Aorta (tissue), 5 donors: ENCODE measurements at places on chromosomes 6 and 20. TPM values are rescaled to one million over a fixed set of nuclear protein-coding genes. Genes with fewer than 3 reads are reported as not detected.

DNA sequence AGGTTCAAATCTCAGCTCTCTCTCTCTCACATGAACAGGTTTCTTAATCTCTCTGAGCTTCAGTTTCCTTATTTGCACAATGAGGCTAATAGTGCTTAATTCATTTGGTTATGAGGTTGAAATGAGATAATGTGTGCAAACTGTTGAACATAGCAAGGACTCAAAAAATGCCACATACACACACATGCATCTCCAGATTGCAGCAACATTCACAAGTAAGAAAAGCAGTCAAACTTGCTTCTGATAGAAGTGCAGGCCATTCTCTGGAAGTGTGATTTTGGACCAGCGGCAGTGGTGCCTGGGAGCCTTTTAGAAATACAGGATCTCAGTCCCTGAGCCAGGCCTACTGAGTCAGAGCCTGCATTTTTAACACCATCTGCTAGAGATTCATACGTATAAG, 25.7 kb downstream of the GSTA4 start:
- no peak for DNase-seq

- DNase-seq = no peak
These were observed 93.2 kb upstream of the JARID2 start for GRCh38 chr6:15152700-15153099.

DNA sequence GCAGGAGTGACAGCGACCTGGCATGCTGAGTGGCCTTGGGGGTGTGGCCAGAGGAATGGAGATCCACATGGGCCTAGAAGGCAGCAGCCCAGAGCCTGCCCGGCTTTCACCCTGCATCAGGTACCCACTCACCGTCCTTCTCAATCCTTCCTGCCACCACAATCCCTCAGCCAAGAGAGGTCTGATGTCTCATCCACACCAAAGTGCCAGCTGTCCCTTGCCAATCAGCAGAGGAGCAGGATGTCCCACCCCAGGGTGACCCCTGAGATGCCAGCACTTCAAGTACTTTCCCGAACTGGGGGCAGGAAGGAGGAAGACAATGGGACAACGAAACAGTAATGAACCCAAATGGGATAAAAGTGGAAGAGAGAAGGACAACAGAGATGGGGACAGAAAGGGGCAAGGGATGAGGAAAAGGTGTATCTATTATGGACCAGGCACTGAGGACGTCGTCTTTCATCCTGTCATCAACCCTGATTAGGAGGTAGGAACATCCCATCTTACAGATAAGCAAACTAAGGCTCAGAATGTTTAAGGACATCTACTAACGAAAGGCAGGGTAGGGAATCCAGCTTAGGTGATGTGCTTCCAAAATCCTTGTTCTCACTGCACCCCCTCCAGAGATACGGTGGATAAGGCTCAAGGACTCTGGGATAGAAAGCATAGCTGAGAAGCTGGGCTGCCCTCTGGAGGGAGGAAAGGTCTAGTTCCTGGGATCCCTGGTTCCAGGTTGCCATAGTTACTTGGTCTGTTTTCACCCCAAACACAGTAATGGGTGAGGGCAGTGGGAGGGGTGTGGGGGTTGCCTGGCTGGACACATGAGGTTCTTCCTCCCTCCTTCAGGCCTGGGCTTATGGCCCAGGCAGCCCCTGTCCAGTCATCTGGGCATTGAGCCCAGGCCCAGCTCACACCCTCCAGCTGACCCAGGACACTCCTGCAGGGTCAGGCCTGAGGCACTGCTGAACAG, 4.5 kb upstream of the TNXB start:
- peak; percentile 95 for DNase-seq

DNA sequence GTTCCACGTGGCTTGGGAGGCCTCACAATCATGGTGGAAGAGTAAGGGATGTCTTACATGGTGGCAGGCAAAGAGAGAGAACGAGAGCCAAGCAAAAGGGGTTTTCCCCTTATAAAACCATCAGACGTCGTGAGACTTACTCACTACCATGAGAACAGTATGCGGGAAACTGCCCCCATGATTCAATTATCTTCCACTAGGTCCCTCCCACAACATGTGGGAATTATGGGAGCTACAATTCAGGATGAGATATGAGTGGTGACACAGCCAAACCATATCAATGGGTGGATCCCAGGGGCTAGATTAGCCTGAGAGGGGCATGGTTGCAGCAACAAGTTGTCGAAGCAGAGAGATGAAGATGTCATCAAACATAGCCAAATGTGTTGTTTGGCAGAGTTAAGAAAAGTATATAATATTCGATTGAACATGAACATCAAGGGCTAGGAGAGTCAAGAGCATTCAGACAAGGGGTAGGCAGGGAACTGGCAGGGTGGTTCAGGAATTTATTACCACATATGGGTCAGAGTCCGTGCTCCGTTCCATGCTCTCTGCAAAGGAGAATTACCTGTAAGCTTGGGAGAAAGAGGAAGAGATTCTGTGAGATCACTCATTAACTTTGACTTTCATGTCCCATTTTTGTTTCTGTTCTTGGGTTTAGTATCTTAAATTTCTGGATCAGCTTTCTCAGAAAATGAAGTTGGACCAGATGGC, 98.8 kb downstream of the CCDC170 start:
- no peak for DNase-seq

DNA sequence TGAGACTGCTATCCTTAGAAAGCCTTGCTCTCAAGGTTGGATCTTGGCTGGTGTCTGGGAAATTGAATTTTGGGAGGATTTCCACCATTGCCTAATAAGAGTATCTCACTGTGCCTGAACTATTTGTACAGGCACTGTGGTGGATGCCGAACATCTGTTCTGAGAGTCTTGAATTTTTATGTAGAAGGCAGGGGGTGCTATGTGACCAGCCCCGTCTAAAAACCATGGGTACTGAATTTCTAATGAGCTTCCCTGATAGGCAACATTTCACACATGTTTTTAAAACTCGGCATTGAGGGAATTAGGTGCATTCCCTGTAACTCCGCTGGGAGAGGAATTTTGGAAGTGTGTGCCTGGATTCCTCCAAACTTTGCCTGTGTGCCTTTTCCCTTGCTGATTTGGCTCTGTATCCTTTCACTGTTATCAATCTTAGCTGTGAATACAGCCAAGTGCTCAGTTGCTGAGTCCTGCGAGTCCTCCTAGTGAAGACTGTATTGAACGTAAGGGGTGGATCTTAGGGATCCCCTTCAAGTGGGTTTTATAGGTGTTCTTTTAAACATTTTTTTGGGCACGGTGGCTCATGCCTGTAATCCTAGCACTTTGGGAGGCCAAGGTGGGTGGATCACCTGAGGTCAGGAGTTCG, 27.6 kb upstream of the SCAF8 start:
- DNase-seq = no peak

DNA sequence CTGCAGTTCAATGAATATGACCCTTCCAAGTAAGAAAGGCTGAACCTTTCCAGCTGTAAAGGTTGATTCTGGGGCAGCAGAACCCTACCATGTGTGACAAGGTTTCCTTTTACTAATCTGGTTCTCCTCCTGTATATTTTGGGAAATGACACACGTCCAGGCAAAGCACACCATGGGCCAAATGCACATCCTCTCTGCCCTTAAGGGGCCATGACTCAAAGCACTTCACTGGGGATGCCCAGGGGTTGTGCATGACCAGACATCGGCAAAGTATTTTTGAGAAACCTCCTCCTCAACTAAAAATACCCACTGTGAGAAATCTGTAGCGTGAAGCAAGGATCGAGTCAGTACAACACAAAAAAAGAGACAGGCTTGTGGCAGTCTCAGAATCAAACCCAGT, 174.7 kb downstream of the BACH2 start:
- no peak for DNase-seq

- no peak for DNase-seq
These were observed 259.0 kb downstream of the FOXC1 start for GRCh38 chr6:1868561-1869261.

DNA sequence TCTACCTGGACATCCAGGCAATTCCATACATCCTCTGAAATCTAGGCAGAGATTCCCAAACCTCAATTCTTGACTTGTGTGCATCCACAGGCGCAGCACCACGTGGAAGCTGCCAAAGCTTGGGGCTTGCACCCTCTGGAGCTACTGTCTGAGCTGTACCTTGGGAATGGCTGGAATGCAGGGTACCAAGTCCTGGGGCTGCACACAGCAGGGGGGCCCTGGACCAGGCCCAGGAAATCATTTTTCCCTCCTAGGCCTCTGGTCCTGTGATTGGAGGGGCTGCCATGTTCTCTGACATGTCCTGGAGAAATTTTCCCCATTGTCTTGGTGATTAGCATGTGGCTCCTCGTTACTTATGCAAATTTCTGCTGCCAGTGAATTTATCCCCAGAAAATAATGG, 391.9 kb upstream of the CHD6 start:
- DNase-seq = no peak

DNA sequence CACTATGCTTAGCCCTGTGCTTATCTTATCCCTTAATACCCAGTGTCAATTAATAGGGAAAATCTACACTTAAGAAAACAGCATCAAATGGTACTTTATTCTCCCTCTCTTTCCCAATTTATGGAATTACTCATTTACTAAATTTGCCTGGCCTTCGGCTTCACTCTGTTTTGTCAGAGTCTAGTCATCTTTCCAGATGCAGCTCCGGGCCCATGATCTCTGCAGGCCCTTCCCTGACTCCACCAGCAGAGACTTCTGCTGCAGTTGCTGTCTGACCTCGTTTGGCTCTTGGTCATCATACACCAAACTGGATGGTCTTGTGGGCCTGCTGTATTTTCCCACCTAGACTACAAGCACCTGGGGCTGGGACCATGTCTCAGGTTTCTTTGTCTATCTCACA, 27.4 kb downstream of the MRS2 start:
- DNase-seq = no peak

DNA sequence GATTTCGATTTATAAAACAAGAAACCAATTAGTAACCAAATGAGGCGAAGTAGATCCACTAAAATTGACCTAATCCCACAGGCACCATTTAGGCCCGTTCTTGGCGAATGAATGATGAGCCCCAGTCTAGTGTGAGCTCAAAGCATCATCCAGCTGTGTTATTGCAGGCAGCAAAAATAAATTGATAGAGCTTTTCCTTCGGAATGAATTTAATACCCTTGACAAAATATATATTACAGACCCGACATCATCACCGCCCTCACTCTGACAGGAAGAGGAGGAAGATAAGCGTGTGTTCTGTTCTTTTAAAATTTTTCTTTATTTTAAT, 7.8 kb downstream of the SIM1 start:
- no peak for DNase-seq

DNA sequence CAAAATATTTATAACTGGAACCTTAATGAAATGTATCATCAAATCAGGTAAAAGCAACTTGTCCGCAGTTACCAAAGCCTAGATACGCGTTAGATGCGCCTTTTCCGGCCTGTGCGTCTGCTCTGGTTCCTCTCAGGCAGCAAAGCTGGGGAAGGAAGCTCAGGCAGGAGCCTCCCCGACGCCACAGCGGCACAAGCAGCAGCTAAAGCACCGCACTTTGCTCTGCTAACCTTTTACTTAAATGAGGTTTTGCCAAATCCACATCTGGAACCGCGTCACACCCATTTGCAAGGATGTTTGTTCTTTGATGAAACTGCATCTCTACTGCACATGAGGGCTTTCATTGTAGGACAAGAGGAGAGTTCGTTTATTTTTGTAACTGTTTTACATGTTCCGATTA, 36.8 kb downstream of the THBS2 start:
- DNase-seq = no peak

DNA sequence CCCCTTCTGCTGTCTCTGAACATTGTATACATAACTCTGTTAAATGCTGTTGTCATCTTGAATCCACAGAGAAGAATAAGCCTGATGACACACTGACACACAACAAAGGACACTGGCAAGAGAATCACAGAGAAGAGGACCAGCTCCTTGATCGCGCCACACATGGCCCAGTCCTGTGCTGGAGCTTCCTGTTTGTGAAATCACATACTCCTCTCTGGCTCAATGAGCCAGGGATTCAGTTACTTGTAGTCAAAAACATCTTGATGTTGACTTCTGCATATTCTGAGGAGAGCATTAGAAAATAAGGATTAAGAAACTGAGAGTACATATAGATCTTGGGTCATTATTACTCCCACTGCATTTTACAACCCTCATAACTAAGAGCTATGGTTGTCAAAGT, 100.1 kb downstream of the EPB41L2 start:
- DNase-seq = peak; percentile 57

DNA sequence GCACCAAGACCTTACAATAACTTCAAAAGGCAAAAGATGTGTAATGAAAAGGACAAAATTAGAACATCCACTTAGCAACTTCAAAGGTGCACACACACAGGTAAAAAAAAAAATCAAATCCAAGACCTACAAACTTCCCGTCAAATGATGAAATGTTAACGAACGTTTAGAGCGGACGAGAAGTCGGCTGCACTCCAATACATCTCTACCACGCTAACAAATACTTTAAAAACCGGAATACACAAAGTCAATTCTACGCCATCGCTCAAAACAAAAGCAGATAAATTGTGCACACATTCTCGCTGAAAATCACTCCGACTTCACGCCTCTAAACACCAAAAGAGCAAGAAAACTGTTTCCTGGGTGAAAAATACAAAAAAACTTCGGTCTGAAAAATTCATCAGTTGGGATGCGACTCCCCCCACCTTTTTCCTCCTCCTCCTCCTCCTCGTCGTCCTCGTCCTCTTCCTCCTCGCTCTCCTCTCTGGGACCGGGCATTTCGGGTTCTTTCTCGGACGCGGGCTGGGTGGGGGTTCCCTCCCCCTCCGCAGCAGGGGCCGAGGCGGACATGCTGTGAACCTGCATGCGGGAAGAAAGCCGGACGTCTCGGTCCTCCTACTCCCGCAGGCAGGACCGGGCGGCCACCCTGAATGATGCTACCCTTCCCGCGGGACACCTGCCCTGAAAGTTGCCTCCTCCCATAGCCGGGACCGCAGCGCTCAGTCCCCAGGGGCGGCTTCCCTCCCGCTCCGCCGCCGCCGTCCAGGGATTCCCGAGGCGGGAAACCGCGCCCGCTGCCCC, 712 bp downstream of the DEK start:
- DNase-seq = no peak

DNA sequence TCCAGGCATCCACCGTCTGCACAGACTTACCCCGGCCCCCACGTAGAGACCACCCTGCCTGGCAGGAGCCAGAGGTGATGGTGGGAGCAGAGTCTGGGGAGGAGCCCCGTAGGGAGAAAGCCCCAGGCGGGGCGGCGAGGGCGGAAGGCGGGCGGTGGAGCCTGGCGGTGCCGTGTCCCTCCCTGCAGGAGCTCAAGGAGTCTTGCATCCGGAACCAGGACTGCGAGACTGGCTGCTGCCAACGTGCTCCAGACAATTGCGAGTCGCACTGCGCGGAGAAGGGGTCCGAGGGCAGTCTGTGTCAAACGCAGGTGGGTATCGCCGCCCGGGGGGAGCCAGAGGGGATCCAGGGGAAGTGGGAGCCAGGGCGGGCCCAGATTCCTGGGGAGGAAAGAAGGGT, 6.0 kb downstream of the CLPSL1 start:
- peak; percentile 80 for DNase-seq

The FAM50B gene
- total RNA-seq = 7.8 TPM

The ACSS1 gene
- 14.8 TPM for total RNA-seq

The ENPP4 gene
- total RNA-seq = 27.0 TPM

The HEY2 gene
- 19.1 TPM for total RNA-seq

The HS3ST5 gene
- not detected for total RNA-seq

The DPPA5 gene
- total RNA-seq = not detected
